ENCODE measurements at places on chromosomes 13 and 19.

- DNase-seq: no peak
Measured at GRCh38 chr13:21079221-21079620, 17.8 kb upstream of the LATS2 start.

- no peak for DNase-seq
Measured at GRCh38 chr13:114043421-114044053, 69.7 kb upstream of the C13orf46 start.

DNA sequence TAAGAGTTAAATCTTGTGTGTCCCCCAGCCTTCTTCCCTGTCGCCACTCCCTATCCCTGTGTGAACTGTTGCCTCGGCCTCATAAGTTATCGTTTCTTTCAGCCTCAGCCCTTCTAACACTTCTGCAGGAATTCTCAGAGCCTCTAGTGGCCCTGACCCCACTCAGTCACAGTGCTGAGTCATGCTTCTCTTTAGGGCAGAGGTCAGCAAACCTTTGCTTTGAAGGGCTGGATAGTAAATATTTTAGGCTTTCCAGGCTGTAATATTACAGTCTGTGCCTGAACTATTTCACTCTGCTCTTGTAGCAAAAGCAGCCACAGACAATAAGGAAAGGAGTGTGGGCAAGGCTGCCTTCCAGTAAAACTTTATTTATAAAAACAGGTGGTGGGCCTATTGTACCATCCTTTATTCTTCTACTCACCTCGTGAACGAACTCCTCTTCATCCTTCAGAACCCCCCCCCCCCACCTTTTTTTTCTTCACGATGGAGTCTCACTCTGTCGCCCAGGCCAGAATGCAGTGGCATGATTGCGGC is 22.1 kb downstream of the MYO9B start:
- DNase-seq: no peak

DNA sequence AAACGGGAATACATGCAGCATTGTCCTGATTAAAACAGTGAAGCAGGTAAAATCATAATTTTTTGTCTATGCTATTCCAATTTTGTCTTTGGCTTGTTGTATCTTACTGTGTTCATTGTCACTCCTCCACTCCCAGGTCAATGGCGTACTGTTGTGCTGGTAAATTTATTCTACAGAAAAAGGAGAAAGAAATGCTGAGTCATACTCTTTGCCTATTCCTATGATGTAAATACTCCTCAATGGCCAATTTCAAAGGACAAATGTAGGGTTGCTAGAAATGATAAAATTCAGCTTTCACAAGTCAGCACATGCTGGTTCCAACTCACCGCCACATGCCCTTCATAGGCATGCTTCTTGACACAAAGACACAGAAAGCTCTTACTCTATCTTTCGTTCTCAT is 694.4 kb upstream of the PCDH20 start:
- no peak for DNase-seq

- no peak for DNase-seq
Measured at GRCh38 chr19:55703790-55704215, 28.8 kb downstream of the EPN1 start.

- no peak for DNase-seq
Measured at GRCh38 chr13:113835461-113836270, 28.2 kb downstream of the GAS6 start.

- no peak for DNase-seq
Measured at GRCh38 chr19:18290302-18291018, 9.0 kb upstream of the JUND start.

GRCh38 chr19:17503240-17503639 is 8.2 kb upstream of the PGLS start:
- DNase-seq: no peak

DNA sequence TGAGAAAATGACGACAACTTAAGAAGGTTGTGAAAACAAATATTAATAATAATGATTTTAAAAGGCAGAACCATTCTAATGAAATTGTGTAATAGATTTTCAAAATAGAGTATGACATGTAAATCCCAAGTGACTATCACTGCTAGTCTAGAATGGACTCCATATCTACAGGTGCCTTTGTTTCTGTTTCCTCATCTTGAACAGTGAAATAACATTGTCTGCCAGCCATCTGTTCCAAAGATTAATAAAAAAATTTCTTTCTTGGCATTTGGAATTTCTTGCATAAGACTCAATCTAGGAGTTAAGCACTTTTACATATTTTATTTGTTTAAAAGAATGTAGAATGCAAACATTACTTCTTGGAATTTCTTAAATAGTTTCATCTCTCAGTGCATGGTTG is 520.1 kb upstream of the ARGLU1 start:
- no peak for DNase-seq

Measured in iPS DF 19.7 (cell line).